Spinal cord (tissue), 10 donors: ENCODE measurements at places on chromosomes 13 and 19.

DNA sequence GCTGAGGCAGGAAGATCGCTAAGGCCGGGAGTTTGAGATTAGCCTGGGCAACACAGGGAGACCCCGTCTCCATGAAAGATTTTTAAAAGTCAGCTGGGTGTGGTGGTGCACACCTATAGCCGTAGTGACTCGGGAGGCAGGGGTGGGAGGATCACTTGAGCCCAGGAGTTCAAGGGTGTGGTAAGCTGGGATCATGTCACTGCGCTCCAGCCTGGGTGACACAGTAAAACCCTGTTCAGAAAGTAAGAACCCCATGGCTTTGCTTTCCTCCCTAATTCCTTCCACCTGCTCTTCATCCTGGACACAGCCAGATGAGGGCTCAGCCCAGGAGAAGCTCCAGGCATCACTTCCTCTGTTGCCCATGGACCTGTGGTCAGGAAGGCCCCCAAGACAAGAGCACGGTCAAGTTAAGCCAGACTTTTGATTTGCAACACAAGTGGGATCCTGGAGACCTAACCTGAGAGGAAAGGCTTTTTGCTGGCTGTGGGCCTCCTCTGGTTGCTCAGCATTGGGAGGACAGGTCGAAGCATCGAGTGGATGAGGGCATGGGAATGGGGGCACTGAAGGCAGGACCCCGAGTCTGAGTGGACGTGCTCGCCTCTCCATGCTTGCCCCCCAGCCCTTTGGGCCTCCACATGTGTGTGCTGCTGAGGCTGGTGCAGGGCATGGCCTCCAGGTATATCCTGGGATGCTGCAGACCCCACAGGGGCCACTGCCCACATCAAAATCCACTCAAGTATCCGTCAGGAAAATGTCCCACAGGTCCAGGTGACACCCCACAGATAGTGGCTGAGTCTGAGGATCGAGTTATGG lies 25.4 kb downstream of the TUBA3C start:
- DNase-seq = no peak
- no peak overlapping the region for H3K27ac ChIP-seq
- no peaks in the 10 kb centered on the region for H3K4me1 ChIP-seq
- no peaks in the 10 kb centered on the region for H3K27me3 ChIP-seq

DNA sequence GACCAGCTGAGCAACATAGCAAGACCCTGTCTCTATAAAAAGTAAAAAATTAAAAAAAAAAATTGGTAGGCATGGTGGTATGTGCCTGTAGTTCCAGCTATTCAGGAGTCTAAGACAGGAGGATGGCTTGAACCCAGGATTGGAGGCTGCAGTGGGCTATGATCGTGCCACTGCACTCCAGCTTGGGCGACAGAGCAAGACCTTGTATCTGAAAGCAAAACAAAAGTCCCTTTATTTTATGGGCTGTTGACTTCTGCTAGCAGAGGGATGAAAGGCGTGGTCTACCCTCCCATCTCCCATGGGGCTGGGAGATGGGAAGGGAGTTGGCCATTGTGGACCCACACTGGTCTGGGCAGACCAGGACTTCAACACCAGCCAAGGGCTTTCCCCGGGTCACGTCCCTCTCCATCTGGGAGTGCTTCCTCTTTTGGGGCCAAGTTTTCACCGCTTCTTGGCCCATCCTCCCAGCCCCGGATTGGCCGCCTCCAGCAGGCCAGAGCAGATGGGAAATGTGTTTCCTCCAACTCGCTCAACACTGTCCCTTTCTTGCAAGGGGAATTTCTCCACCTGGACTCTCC lies 2.2 kb upstream of the TNFSF9 start:
- H3K4me3 ChIP-seq = no peak overlapping the region
- peaks cover 22% of the 10 kb centered on the region for H3K4me1 ChIP-seq
- peaks cover 17% of the 10 kb centered on the region for H3K27me3 ChIP-seq
- no peak for DNase-seq
- no peak overlapping the region for H3K27ac ChIP-seq
- H3K36me3 ChIP-seq = no peaks in the 10 kb centered on the region

DNA sequence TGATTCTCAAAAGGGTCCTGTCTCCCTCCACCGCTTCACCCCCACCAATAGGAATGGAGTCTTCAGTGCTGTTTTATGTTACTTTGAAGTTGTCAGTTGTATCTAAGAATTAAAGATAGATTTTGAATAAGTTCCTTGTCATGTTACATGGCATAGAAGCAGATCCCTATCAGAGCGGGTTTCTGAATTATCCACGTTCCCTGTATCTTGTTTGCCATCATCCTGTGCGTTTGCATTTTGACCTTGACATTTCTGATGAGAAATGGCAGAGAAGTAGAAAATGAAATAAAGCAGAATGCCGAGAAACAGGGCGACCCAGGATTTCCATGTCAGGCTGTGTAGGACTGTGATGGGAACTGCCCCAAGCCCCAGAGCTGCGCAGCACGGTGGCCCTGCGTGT lies 120.7 kb upstream of the RNF113B start:
- peaks cover 22% of the 10 kb centered on the region for H3K4me1 ChIP-seq
- H3K36me3 ChIP-seq = no peaks in the 10 kb centered on the region
- H3K4me3 ChIP-seq = no peak overlapping the region
- DNase-seq = no peak

- H3K4me3 ChIP-seq = no peak overlapping the region
- no peak for DNase-seq
- H3K27me3 ChIP-seq = no peaks in the 10 kb centered on the region
- no peaks in the 10 kb centered on the region for H3K4me1 ChIP-seq
Measured at GRCh38 chr13:94419304-94419924, 60.1 kb downstream of the DCT start.

DNA sequence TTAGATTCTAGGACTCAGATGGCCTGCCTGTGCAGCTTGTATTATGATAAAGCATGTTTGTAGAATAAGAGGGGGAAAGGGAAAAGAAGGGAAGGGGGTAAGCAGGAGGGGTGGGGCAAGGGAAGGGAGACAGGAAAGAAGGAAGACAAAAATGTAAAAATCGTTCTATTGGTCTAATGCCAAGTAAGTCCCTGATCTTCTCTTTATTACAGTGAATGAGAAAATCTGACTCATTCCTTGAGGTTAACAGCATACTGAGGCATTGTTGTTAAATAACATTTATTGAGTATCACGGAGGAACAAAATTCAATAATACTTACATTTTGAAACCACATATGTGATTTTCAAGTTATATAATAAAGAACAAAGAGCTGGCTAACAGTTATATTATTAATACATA lies 1534.7 kb downstream of the OLFM4 start:
- no peaks in the 10 kb centered on the region for H3K27me3 ChIP-seq
- no peak overlapping the region for H3K27ac ChIP-seq
- DNase-seq = no peak
- no peaks in the 10 kb centered on the region for H3K4me1 ChIP-seq
- no peaks in the 10 kb centered on the region for H3K36me3 ChIP-seq
- H3K4me3 ChIP-seq = no peak overlapping the region

- H3K27ac ChIP-seq = no peak overlapping the region
- no peak overlapping the region for H3K4me3 ChIP-seq
- H3K36me3 ChIP-seq = no peaks in the 10 kb centered on the region
- peaks cover 43% of the 10 kb centered on the region for H3K27me3 ChIP-seq
Measured at GRCh38 chr19:50906217-50906616, 5.0 kb downstream of the KLK4 start.

DNA sequence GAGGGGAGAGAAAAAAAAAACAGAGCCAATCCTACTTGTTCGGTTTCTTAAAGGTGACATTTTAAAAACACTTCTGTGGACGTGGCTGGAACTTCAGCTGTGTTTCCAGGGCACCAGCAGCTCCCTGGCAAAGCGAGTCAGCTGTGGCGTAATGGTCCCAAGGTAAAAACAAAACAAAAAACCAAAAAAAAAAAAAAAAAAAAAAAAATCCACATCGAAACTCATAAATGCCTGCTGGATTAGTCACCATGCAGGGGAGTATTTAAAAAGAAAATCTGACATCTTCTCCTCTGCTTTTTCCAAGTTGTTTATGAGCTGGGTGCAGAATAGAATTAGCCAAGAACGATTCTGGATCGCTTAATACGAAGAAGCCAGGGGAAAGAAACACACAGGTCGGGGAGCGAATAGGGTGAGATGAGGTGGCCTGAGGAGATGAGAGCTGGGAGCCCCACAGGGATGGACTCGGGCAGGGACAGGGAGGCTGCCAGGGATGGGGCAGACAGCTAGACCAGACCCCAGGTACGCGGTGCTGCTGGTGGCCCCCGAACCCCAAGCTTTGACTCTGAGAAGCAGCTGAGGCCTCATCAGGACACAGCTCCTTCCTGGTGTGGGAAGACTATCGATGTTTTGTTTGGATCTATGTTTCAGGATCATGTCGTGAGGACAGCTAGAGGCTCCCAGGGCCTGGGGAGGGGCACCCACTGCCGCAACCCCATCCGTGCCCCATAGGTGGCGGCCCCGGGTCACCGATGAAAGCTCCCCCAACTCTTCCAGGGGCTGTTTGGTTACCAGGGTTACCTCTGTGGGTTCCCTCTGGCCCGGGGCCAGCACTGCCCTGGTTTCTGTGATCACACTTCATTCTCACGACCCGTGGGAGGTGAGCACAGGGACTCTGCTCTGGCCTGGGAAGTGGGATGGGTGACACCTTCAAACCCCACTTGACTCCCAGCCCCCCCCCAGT lies 3.1 kb upstream of the CTXN1 start:
- DNase-seq = no peak
- peak overlapping the region; percentile 54 for H3K27ac ChIP-seq
- H3K27me3 ChIP-seq = no peaks in the 10 kb centered on the region
- H3K36me3 ChIP-seq = peaks cover 80% of the 10 kb centered on the region
- H3K4me3 ChIP-seq = no peak overlapping the region

DNA sequence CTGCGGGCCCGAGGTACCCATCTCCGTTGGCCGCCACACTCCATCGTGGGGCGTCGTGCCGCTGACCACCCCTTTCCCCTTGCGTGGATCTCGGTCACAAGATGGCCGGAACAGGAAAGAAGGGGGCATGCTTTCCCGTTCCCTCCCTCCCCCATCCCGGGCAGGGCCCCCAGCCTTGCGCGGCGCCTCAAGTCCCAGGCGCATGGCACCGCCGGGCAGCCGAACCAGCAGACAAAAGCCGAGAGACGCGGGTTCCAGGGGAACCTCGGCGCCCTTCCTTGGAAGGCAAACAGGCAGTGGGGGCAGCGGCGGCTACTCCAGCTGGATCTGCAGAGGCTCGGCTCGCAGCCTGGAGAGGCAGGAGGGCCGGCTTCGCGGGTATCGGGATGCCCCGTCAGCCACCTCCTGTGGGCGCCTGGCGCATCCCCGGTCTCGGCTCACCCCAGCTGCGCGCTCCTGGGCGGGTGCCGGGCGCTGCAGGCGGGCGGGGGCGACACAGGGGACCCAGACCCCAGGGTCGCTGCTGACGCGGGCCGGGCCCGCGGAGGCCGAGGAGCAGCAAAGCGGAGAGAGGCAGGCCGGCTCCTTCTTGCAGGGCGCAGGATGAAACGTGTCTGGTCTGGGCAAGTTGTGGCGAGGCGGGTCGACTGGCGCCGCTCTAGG lies 439 bp downstream of the DZIP1 start:
- H3K4me1 ChIP-seq = peaks cover 17% of the 10 kb centered on the region
- H3K36me3 ChIP-seq = peaks cover 9% of the 10 kb centered on the region
- peak overlapping the region; percentile 80 for H3K4me3 ChIP-seq
- peak overlapping the region; percentile 90 for H3K27ac ChIP-seq

GRCh38 chr13:59879281-59879680 lies 284.4 kb downstream of the DIAPH3 start:
- no peaks in the 10 kb centered on the region for H3K27me3 ChIP-seq
- no peaks in the 10 kb centered on the region for H3K36me3 ChIP-seq
- no peak overlapping the region for H3K4me3 ChIP-seq
- H3K27ac ChIP-seq = no peak overlapping the region

- no peaks in the 10 kb centered on the region for H3K36me3 ChIP-seq
- DNase-seq = no peak
- H3K27ac ChIP-seq = no peak overlapping the region
- no peaks in the 10 kb centered on the region for H3K27me3 ChIP-seq
- no peaks in the 10 kb centered on the region for H3K4me1 ChIP-seq
Measured at GRCh38 chr13:65093357-65093756, 2136.8 kb downstream of the PCDH9 start.

DNA sequence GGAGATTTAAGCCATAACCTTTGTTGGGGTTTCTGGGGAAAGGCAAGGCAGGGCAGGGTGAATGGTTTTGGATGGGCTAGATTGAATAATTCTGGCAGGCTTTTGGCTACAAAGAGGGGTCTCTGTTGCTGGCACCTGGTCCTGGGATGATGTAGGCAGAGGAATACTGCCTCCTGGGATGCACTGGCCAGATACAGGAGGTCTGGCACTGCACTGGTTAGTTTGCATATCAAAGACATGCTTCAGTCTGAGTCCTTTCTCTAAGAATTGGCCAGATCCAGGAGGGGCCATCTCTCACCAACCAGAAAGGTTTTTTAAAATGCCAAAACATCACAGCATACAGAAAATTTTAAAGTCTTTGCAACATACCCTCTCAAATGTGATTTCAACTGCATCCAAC lies 8.0 kb upstream of the MEDAG start:
- H3K27me3 ChIP-seq = no peaks in the 10 kb centered on the region
- DNase-seq = no peak
- no peaks in the 10 kb centered on the region for H3K36me3 ChIP-seq
- no peak overlapping the region for H3K27ac ChIP-seq
- no peak overlapping the region for H3K4me3 ChIP-seq
- H3K4me1 ChIP-seq = peaks cover 4% of the 10 kb centered on the region

DNA sequence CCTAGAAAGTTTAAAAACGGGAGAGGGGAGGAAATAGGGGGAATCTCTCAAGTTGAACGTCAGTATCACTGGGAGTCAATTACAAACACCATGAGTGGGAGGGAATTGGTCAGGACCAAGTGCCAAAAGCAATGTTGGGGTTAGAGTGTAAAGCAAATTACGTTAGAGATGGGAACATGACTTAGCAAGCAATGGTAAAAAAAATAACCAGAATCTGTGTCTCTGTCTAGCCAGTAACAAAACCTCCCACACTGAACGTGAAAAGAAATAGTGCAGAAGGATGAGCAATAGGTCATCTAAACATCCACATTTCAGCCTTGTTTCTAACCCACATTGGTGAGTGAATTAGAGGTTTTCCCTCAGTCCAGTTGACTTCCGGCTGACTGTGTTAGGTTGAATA lies 242.2 kb downstream of the COG6 start:
- peak; percentile 33 for DNase-seq
- H3K4me1 ChIP-seq = no peaks in the 10 kb centered on the region

GRCh38 chr13:73370066-73370465 lies 311.3 kb downstream of the KLF5 start:
- no peaks in the 10 kb centered on the region for H3K27me3 ChIP-seq
- DNase-seq = peak; percentile 8
- no peaks in the 10 kb centered on the region for H3K36me3 ChIP-seq
- no peaks in the 10 kb centered on the region for H3K4me1 ChIP-seq
- H3K27ac ChIP-seq = no peak overlapping the region

- H3K4me1 ChIP-seq = no peaks in the 10 kb centered on the region
- H3K27ac ChIP-seq = no peak overlapping the region
- H3K36me3 ChIP-seq = no peaks in the 10 kb centered on the region
- no peak overlapping the region for H3K4me3 ChIP-seq
- H3K27me3 ChIP-seq = no peaks in the 10 kb centered on the region
Measured at GRCh38 chr13:60347174-60347573, 49.8 kb upstream of the TDRD3 start.

DNA sequence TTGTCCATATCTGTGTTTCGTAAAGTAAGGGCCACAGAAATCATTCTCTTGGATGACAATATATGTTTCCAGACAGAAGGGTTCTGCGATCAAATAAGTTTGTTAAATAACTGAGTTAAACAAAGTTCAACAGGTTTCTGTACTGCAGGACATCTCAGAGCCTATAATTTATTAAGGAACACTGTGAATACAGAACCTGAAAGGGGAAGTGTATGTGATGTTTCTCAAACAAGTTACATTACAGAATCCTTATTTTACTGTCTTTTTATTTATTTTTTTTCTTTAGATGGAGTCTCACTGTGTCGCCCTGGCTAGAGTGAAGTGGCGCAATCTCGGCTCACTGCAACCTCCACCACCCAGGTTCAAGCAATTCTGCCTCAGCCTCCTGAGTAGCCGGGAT lies 55.4 kb upstream of the GTF2F2 start:
- no peaks in the 10 kb centered on the region for H3K4me1 ChIP-seq
- H3K27ac ChIP-seq = no peak overlapping the region
- H3K4me3 ChIP-seq = no peak overlapping the region
- no peaks in the 10 kb centered on the region for H3K27me3 ChIP-seq
- no peak for DNase-seq
